ENCODE measurements at places on chromosomes 7 and 10.
A peak's percentile ranks its signal among the peaks of the same experiment; 100 is the strongest.

DNA sequence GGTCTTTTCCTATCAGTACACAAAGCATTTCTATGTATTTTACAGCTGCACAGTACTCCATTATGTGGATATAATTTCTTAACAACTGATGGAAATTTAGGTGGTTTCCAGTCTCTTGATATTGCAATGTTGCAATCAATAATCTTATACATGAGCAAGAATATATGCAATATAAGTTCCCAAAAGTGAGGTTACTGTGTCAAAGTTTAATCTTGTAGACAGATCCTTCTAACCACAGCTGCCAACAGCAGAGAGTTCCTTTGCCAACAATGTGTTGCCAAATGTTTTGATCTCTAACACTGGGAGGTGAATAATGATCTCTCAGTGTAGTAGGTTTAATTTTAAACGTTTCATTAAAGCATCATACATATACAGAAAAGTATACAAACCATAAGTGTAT, 54.5 kb downstream of the CUL2 start:
- no peak for DNase-seq

DNA sequence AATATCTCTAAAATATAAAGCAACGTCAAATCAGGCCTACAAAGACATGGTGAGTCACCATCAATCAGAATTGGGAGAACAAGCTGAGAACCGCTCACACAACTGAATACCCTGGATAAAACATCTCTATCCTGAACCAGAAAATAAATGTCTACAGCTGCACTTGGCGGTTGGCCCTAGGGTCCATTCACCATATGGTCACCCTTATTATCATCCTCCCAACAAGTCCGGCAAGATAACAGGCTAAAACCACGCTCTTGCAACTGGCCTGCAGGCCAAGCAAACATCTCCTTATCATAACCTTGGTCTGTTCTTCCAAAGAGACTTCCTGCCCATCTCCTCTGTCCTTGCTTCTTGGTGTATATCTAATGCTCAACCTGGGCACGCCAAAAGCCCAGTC, 310.7 kb downstream of the CALN1 start:
- DNase-seq, result no peak

DNA sequence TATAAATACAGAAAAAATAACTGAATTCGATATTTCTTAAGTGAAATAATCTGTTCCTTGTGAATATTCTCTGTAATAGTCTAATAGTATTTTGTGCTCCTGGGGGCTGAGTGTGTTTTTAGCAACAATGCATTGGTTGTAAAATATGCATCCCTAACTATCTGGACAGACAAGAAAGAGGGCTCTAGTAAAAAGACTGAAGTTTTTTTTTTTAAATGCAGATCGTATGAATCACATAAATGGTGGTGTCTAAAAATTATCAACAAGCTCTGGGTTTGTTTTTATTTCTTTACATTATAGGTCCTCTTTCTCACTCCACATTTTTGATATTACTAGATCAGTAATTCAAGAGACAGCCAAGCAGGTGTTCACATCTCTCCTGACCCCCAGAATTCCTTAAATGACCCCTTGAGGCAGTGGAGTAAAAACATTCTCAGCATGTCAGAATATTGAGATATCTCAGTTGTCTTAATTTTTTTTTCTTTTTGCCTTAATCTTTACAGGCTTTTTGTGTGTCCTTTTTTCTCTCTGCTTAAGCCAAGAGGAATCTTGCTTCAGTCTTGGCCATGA, 18.2 kb downstream of the ARID5B start:
- DNase-seq, result no peak

DNA sequence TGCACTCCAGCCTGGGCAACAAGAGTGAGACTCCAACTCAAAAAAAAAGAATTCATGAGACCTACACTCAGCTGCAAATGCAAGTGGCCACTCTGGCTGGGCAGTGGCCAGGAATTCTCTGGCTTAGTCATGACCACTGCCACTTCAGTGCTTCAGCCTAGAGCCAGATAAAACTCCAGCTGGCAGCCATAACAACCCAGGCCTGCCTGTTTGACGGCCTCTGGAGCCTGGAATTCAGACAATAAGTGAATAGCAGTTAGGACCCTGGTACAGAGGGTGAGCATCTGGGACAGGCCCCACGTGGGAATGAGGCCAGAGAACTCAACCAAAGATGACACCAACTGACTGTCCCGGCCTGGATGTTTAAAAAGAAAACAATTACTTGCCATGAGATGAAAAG, 18.9 kb downstream of the RCC1L start:
- DNase-seq, result peak; percentile 86

GRCh38 chr7:81839708-81840369, 70.0 kb upstream of the HGF start:
- no peak for DNase-seq

GRCh38 chr7:117312593-117313580, 10.0 kb downstream of the WNT2 start:
- no peak for DNase-seq
